Retinal pigment epithelial cell (primary cell): ENCODE measurements at places on chromosomes 5 and 9.

DNA sequence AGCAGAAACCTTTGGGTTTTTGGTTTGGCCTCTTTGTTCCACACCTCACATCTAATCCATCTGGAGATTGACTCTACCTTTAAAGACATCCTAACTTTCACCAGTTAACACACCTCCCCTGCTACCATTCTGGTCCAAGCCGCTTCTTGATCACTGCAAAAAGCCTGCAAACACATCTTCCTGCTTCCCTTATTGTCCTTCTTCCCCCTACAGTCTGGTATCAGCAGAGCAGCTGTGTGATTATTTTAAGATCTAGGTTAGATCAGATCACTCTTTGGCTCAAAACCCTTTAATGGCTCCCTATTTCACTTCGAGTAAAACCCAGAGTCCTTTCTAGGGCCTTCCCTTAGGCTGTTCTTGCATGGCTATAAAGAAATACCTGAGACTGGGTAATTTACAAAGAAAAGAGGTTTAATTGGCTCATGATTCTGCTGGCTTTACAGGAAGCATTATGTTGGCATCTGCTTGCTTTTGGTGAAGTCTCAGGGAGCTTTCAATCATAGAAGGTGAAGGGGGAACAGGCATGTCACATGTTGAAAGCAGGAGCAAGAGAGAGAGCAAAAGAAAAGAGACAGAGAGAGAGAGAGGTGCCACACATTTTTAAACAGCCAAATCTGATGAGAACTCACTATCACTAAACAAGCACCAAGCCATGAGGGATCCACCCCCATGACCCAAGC is 1.5 kb upstream of the TEX10 start:
- DNase-seq, result no peak

DNA sequence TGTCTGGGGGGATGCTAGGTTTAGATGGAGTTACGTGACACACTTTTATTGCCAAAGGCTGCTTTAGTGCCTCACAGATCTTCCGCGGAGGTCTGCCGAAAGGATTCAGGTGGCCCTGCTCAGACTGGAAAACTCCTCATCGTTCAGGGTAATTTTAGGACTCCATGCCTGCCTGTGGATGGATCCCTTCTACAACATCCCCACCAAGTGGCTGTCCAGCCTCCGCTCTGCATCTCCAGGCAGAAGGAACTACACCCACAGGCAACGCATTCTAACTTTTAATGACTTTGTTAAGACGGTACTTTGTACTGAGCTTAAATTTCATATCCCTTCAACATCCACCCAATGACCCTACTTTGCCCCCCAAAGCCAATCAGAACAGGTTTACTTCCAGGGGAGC is 29.4 kb downstream of the ATPSCKMT start:
- DNase-seq, result no peak

DNA sequence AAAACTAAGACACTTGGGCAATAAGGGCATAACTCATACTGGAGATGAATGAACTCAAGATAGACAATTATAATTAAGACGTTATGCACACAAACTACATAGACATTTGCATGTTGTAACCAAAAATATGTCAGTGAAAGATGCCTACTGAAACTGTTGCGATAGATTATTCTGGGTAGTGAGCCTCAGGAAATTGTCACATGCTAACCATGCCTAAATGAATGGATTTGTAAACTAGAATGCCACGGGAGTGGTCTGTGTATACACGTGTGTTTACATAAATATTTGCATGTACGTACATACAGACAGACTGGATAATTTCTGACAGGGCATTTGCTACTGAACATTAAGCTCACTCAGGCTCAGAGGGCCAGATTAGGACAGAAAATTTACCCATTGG is 1.2 kb downstream of the NIPSNAP3B start:
- no peak for DNase-seq

GRCh38 chr9:115057559-115057958 is 60.4 kb downstream of the TNC start:
- DNase-seq, result no peak

GRCh38 chr9:134709512-134710270 is 68.1 kb downstream of the COL5A1 start:
- no peak for DNase-seq

DNA sequence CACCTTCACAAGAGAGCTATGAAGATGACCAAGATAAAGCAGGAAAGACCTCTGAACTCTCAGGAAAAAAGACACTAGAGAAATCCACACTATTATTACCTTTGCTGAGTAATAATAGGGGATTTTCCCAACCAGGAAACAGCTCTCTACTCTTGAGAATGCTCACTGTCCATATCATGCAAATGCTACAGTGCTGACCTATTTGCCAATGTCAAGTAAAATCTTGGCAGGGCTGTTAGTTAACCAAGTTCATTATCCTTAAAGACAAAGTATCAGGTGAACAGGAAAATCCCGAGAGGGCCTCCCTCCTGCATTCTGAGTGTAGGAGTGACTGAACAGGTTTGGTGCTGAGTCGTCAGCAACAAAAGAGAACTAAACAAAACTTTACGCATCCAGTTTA is 306.6 kb downstream of the ACTL7B start:
- no peak for DNase-seq

GRCh38 chr5:138240650-138241385 is 27.7 kb upstream of the CDC23 start:
- no peak for DNase-seq

- DNase-seq, result no peak
These were observed 155.7 kb downstream of the GLIS3 start for GRCh38 chr9:4143936-4144717.

GRCh38 chr9:77899679-77900354 is 131.8 kb downstream of the GNAQ start:
- DNase-seq, result no peak

GRCh38 chr5:139100825-139101224 is 97.3 kb downstream of the SIL1 start:
- DNase-seq, result no peak

GRCh38 chr9:125637241-125637640 is 69.8 kb downstream of the MAPKAP1 start:
- DNase-seq, result no peak

DNA sequence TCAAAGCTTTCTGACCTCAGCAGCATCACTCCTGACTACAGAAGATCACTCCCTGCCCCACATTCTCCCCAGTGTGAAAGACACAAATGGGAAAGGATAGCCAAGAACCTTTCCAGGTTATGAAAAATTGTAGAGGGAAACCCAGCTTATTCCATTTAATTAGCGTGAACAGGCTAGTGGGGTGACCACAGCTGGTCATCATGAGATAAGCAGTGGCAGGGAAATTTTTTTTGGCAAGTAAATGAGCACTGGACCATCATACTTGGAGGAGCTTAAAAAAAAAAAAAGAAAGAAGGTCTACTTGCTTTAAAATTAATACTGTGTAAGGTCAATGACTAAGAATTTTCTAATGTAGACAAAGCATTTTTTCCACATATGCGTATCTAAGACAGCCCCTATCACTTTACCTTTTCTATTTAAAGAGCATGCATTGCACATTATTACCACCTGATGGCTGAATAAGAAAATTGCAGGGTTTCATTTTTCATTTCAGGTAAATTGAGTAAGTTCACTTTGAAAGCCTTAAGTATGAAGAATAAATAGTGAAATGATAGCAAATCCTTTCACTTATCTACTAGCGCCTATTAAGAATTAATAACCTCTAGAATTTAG is 123.6 kb downstream of the ELAVL2 start:
- no peak for DNase-seq

DNA sequence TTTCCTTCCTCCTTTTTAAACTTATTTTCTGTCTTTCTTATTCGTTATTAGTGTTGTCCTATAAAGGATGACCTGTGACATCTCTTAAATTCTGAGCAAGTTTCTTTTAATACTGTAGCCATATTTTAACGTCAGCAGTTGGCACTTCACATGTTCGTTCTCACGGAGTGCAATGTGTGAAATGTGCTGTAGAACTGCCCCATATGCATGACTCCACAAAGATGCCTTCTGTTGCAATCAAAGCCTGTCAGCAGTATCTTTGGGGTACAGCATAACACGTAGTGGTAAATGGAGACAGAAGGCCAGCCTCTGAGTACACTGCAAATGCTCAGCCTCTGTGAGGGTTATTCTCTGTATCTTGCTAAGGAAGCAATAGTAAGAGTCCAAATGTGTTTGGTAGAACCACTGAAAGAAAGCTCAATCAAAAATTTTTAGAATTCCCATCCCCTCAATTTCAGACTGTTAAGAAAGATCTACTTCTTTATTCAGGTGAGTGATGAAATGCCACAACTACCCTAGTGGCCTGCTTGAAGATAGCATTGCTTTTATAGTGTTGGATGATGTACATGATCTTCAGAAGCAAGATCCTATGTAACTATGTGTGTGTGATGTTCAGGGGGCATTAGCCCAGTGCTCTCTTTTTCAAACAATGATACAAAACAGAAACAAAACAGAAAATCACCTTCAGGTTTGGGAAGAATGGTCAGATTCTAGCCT is 277.7 kb downstream of the TMEM167A start:
- DNase-seq, result no peak

DNA sequence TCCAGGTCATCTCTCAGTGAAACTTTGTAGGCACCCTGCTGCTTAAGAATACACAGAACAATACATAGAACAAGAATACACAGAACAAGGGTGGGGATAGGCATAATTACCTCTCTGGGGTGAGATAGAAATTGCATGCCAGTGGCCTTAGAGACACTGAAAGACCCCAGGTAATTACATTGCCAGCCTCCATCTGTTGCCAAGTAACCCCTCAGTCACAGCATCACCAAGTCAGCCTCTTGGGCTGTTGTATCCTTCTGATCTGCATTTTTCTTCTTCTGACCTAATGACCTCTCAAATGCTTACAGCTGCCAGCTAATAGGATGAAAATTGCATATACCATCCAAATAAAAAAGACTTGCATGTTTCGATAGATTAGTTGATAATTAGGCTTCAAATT is 167.7 kb downstream of the GRIA1 start:
- no peak for DNase-seq

GRCh38 chr9:135669616-135670285 is 6.6 kb downstream of the LCN9 start:
- DNase-seq, result no peak

GRCh38 chr9:99062549-99062948 is 42.4 kb upstream of the TGFBR1 start:
- no peak for DNase-seq

- no peak for DNase-seq
These were observed 479.1 kb downstream of the CCDC171 start for GRCh38 chr9:16031971-16032370.

- no peak for DNase-seq
These were observed 75.5 kb upstream of the UNC5A start for GRCh38 chr5:176734756-176735342.

DNA sequence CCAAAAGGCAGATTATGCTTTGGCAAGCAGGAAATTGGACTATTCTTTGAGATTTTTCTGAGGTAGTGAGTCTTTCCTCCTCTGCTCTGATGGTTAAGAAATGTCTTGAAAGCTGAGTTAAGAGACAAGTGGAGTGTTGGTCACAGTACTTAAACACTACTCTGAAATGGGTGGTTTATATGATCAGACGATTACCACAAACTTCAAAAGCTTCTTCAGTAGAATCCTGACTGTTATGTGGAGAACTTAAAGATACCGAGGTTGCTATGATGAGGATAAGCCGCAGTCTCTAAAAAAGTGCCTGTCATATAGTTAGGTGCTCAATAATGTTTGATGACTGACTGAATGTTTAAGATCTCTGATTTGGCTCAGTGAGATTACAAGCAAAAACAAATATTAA is 24.3 kb downstream of the GCNT4 start:
- DNase-seq, result no peak

GRCh38 chr5:137867664-137868063 is at the start of gene MYOT:
MYOT (plus strand) TSS chr5:137867860; CDS start chr5:137870652, 2,792 bp downstream.
- no peak for DNase-seq

- no peak for DNase-seq
These were observed 87.9 kb downstream of the CEMIP2 start for GRCh38 chr9:71680189-71680980.

- DNase-seq, result no peak
These were observed 50.6 kb downstream of the LNPEP start for GRCh38 chr5:96986450-96986849.

DNA sequence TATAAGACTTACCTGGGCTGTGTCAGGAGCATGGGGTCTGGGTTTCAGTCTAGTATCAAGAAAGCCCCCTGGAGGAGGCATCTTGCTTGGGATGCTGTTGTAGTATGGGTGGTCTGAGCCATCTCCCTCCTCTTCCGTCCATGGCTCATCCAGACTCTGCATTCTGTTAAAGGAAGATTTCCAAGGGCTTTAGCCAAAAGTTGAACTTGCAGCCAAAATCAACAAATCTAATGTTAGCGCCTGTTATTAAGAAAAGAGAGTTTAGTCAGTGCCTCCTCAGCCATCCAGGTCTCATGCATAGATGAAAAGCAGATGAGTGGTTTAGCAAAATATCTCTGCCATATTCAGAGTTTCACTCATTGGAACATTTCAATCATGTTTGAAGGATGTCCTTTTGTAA is 55.6 kb downstream of the S1PR3 start:
- DNase-seq, result no peak

DNA sequence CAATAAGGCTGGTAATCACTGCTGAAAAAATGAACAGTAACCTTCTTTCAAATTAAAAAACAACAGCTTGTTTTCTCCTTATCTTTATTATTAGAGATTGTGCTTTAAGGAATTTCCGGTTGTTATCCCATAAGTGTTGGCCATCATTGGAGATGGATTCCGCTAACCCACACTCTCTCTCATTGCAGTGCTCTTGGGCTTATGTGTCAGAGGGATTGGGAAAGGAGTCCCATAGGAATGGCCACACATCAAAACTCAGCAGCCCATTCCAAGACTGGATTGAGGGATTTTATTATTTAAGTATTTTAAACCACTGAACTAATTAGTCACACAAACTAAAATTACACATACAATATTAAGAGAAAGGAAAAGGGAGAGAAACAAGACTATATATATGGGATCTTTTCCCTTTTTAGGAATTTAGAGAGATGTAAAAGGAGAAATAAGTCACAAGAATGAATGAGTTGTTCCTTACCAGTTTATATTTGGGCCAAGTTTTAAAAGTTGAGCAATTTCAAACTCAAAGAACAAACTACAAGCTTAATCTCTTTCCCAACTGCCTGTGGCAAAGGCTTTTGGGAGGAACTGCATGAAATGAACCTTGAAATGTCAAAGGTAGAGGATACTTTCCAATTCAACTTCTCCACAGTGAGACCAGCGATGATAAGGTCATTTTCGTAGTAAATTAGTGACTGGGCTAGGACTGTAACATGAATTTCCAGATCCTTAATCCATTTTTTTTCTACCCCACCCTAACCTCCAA is 2.4 kb downstream of the SPINK6 start:
- no peak for DNase-seq

DNA sequence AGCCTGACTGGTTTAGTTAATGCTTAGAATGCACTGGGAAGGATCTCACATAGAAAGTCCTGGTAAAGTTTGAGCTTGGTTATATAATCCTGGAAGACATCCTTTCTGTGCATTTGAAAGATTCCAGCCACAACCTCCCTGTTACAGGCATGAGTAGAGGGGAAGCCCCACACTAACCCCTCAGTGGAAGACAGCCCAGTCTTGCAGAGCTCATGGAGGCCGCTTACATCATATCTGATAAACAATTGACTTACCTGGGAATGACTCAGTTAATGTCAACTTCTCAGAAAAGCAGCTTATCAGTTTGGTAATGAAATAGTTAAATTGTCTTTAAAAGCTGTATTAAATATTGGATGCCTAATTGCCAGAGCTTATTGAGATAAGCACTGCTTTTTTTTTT is 28.1 kb upstream of the PDE8B start:
- DNase-seq, result no peak
